ENCODE measurements at places on chromosomes 11 and 22.
A peak's percentile ranks its signal among the peaks of the same experiment; 100 is the strongest.

DNA sequence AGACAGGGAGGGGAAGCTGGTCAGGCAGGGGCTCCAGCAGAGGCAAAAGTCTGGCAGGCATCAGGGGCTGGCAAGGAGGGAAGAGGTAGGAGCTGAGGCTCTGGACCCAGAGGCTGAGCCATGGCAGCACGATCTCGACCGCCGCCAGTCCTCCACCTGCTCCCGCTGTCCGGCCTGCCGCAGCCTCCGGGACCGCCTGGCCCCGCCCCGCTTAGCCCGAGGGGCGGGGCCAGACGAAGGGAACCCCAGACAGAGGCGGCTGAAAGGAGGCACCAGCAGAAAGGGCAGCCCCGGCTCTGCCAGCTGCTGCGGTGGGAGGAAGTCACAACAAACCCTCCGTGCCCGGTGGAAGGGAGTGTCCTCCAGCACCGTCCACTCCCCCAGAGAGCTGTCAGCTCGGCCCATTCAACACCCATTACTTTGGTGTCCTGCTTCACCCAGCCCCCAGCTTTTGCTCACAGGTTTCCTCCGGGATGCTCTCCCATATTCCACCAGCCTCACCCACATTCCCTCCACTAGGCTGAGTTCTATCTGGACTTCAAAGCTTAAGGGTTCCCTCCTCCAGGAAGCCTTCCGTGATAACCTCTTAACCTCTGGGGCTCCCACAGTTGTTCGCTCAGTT, at the start of gene MFNG:
MFNG (minus strand) TSS at position 161 of the 622 bp plus-strand sequence. CDS start 207 bp downstream, outside the sequence.
- DNase-seq = peak; percentile 82

DNA sequence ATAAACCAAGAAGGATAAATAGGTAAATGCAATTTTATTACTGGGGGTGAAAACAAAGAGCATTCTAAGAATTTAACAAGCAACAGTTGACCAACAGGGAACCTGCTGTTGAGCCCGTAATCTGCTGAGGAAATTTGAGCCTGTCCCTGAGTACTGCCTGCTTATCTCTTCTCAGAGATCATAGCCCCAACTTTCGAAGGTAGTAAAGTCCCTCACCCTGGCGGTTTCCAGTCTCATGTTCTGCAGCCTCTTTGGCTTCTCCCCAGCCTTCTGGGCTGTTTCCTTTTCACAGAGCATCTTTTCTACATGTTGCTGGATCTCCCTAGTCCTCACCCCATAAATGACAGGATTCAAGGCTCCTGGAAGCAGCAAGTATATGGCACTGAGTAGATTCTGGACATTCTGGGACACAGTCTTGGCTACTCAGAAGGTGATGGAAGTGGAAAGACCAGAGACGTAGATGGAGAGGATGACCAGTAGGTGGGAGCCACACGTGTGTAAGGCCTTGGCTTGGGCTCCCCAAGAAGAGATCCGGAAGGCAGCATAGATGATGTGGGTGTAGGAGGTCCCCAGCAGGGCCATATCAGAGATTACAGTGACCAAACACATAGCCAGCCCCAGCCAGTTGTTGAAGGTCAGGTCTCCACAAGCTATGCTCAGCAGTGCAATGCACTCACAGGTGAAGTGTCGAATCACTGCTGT, 51.6 kb downstream of the RRM1 start:
- DNase-seq = no peak

GRCh38 chr11:26675233-26675928, 46.5 kb downstream of the SLC5A12 start:
- DNase-seq = no peak

DNA sequence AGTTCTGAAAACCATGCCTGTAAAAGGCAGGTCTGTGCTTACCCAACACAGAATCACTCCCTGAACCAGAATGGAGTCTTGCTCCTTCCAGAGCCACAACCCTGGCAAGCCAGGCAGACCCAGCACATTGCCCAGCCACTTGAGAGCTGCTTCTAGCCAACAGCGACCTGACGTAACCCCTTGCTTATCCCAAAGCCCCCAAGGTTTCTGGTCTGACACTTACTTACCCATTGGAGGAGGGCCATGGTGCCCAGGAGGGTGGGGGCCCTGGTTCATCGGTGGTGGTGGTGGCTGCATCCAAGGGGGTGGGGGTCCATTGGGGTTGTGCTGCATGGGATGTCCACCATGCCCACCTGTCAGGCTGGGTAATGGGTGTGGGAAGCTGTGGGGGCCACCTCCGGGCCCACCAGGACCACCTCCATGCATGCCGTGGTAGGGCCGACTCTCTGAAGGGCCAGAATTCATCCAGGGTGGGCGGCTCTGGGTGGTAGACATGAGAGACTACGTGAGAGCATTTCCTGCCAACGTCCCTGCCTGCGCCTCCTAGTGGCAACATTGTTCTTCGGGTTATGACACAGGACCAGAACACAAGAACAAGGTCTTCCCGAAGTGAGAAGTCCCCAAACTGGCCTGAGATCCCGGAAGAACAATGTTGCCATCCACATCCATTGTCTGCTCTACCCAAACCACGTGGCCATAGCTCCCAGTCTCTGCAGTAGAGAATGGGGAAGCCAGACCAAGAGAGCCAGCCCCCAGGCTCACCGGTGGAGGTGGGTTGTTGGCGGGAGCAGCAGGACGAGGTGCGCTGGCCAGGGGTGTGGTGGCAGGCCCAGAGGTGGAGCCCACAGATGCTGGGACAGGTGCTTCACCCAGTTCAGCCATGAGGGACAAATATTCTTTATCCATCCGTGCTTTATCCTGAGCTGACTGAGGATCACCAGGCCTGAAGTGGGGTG, 7.8 kb upstream of the PYGM start:
- DNase-seq = peak; percentile 83

- no peak for DNase-seq
Measured at GRCh38 chr11:125724125-125724524, 22.0 kb upstream of the PATE1 start.

DNA sequence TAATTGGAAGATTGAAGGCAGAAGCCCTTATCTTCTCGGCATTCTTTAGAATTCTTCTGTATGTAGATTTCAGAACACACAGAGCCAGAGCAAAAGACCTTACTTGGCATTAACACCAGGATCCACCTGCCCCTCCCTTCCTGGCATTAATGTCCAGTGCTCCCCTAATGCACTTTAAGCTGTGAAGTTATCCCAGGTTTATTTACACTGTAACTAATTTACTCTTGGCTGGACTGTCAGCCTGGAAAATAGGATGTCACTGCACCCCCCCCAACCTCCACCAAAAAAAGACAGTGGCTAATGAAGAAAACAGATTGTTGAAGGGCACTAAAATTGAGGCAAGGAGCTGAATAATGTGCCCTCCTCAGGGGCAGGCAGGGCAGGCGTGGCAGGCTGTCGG, 30.1 kb downstream of the TIMP3 start:
- no peak for DNase-seq

- no peak for DNase-seq
Measured at GRCh38 chr22:37982938-37983859, 1.2 kb downstream of the SOX10 start.

GRCh38 chr11:18527512-18527911, 770 bp upstream of the TSG101 start:
- no peak for DNase-seq

- no peak for DNase-seq
Measured at GRCh38 chr11:17385492-17385891, 3.0 kb downstream of the KCNJ11 start.
